ENCODE measurements at places on chromosomes 2 and 18.

DNA sequence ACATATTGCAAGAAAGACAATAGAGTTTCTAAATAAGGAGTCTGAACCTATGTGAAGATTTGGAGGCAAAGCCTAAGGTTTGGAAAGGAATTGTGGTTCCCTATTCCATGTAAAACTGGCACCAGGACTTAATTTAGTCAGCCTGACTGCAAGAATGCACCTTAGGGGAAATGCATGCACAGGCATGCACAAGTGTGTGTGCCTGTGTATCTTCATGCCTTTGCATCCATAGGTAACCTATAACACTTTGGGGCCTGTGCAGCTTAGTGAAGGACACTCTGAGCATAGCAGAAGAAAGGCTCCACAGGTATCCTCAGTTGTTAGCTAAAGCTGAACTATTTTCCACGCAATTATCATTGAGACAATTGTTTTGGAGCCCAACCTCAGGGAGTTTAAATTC, 73.4 kb downstream of the RPRM start:
- DNase-seq: no peak

GRCh38 chr2:27245626-27246025, 17.2 kb downstream of the SLC30A3 start:
- no peak for DNase-seq

- DNase-seq: no peak
Measured at GRCh38 chr18:52995875-52996274, 655.9 kb downstream of the DCC start.

GRCh38 chr2:183267148-183267827, 143.0 kb downstream of the NUP35 start:
- no peak for DNase-seq

Data from adipocyte (in vitro differentiated cells).